Nucleus accumbens (tissue), 56 donors: ENCODE measurements at places on chromosomes 7 and 10.

DNA sequence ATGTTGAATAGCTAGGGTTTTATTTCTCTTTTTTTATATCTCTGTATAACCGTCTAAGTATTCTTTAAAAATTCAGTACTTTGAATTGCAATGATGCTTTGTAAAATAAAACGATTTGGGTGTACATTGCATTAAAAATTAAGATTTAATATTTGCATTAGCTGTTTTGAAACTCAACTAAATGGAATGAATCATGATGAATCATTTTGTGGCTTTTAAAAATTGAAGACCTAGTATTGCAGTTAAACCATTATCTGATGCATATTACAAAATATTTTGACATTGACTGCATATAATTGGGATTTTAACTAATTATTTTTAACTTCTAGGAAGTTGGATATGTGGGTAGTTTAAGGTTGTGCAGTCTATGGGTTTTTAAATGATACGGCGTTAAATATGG, 314.0 kb downstream of the CDK14 start:
- DNase-seq: no peak

GRCh38 chr10:114319406-114320248, 80.6 kb downstream of the VWA2 start:
- DNase-seq: no peak

DNA sequence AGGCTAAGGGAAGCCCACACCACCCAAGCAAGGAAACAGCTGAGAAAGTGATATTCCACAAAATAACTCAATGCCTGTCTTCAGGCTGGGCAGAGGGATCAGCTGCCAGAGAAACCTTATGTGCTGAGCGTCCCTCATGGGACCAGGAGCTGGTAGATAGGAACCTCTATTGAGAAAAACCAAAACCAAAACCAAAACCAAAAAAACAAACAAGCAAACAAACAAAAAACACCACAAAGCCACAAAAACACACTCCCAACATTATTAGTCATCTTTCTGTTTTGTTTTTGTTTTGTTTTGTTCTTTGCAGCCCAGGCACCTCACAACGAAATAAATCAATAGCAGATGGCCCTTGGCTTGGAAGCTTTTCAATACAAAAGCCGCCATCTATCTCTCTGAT, 760.8 kb upstream of the CELF2 start:
- DNase-seq: no peak

DNA sequence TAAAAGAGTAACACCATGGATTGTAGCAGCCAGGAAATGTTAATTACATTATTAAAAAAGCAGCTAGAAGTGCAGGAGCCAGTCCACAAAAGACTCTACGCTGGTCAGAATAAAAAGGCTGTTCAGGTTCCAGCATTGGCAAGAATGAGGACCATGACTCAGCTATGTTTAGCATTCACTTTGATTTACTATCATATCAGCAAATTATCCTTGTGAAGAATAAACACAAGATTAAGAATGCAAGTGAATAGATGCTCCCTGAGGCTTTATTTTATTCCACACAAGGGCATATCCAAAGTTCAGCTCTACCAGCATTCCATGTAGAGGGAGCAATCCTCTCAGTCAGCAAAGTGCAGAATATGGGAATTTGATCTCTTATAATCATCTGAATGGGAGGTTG, 13.6 kb downstream of the DGKB start:
- DNase-seq: no peak

- DNase-seq: no peak
Observed at GRCh38 chr10:77220150-77220549, 417.5 kb downstream of the KCNMA1 start.

- DNase-seq: no peak
Observed at GRCh38 chr7:102000123-102000522, 182.7 kb downstream of the CUX1 start.

GRCh38 chr10:88095223-88095721, 231.8 kb downstream of the PTEN start:
- no peak for DNase-seq

GRCh38 chr7:147607157-147607800, 983.3 kb upstream of the C7orf33 start:
- no peak for DNase-seq

GRCh38 chr7:333393-333764, 43.4 kb downstream of the FOXL3 start:
- DNase-seq: no peak

GRCh38 chr10:49288341-49289065, 10.5 kb upstream of the C10orf71 start:
- no peak for DNase-seq

- no peak for DNase-seq
Observed at GRCh38 chr7:39621261-39621660, 2.1 kb upstream of the RALA start.

DNA sequence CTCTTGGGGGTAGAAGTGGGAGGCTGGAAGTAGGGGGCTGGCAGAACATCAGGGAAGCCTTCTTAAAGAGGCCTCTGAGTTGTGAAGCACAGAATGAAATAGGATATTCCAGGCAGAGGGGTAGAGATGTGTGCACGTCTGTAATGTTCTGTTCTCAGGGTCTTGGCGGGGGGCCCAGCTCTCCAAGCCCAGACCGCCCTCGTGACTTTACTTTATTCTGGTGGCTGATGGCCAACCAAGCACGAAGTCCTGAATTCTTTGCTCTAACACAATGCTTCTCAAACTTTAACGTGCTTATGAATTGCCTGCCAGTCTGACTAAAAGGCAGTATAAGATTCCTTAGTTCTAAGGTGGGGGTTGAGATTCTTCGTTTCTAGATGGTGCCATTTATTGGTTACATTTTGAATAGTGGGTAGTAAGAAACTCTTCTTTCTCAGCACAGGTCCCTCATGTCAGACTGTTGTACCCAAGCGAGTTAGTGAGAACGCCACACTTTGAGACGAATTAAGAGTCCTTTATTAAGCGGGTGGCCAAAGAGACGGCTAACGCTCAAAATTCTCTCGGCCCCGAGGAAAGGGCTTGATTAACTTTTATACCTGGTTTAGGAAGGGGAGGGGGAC, 8.2 kb downstream of the PRXL2A start:
- DNase-seq: no peak

GRCh38 chr7:7103343-7104313, 78.7 kb upstream of the C1GALT1 start:
- no peak for DNase-seq

DNA sequence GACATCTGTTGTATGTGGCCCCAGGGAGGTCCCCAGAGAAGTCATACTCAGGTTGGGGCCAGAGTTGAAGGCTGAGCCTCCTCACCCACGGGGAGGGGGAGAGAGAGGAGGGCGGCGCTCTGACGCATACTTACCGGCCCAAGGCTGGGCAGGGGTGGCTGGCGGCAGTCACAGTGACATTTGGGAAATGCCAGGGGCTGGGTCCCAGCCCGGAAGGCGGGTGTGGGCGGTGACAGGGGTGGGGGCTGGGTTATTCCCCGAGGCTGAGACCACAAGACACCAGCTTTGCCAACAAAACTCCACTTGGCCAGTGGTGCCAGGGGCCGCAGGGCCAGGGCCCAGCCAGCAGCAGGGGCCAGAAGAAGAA, 41.1 kb downstream of the RASGEF1A start:
- no peak for DNase-seq

DNA sequence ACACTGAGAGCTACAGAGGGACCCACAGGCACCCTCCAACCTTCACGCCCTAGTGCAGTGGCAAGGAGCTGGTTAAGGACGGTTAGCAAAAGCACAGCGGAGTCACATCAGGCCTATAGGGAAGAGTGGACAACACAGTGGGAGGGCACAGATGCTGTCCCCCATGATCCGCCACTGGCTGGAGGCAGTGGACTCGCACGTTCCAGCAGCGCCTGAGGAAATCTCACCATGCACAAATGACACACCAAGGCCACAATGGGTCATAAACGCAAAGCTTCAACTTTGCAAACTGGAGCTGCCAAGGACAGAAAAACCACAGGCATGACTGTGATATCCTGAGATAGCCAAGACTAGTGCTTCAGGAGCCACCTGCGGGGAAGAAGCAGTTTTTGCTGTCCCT, 58.8 kb downstream of the GRB10 start:
- DNase-seq: no peak

DNA sequence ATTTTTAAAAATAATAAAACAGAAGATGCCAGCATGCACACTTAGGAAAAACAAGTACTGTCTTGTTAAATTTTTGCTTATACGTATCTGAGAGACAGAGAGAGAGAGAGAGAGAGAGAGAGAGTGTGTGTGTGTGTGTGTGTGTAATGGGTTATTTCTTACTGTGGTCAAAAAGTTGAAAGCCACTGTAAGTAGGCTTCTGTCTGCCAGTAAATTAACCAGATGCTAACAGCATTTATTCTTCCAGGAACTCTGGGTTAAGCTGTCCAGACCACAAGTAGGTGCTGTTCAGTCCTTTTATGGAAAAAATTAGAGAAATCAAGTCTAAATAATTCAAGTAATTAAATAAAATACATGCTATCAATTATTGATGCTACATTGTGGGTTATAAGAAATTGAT, 39.7 kb downstream of the RNF32 start:
- no peak for DNase-seq

DNA sequence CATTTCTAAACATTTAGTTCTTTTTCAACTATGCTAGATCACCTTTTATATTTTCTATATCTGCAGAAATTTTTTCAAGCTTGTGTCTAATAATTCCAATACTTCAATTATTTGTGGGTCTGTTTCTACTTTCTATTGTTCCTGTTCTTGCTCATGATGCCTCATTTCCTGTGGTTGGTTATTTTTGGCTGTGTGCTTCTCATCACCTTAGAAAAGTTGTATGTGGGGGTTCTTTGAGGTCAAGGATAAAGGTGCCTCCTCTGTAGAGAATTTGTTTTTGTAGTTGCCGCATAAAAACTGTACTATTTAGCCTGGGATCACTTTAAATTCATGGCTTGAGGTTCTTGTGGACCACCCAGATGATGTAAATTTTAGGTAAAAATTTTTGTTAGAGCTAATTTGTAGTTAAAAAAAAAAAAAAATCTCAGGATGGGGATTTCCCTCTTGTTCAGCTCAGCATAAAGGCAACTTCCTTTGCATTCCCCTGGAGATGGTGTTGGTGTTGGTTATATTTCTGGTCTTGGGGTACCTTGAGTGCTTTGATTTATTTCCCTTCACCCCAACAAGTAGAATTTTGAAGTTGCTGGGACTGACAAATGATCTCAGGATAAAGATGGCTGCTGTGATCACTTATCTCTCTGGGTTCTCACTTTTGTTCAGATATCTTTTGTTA, 27.0 kb upstream of the JAZF1 start:
- DNase-seq: no peak

- no peak for DNase-seq
Observed at GRCh38 chr10:112456533-112456932, 9.5 kb downstream of the VTI1A start.

- DNase-seq: no peak
Observed at GRCh38 chr7:41809940-41810576, 107.2 kb upstream of the INHBA start.

DNA sequence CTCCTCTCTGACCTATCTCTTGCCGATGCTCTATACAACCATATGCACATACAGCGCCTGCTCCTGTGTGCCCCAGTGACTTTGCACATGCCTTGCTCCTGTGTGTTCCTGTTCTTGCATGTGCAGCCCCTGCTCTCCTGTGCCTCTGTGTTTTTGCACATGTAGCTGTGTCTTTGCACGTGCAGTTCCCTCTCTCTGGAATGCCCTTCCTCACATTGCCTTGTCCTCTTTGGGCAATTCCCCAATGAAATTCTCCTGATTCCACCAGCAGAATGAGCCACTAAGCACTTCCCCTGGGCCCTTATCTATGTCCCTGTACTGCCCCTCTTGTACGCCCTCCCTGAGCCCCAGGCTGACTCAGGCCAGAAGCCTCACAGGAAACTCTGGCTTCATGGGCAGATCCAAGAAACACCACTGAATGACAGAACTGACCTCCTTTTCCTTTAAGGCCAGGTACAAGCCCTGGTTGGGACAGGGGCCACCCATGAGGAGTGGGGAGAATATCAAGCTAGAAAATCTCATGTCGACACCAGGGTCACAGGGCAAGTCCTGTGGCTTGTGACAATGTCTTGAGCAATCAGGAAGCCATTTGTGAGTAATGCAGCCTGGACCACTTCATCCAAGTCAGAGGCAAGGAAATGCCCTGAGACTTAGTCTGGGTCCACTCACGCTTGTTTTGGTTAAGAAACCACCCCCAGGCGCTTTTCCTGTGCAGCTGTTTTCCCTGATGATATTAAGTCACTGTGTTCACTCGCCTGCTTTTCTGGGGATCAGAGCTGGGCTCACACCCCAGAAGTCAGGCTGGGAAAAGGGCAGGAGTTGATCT, 1.9 kb upstream of the ARHGAP22 start:
- no peak for DNase-seq

- no peak for DNase-seq
Observed at GRCh38 chr10:118960157-118961090, 69.1 kb upstream of the NANOS1 start.

DNA sequence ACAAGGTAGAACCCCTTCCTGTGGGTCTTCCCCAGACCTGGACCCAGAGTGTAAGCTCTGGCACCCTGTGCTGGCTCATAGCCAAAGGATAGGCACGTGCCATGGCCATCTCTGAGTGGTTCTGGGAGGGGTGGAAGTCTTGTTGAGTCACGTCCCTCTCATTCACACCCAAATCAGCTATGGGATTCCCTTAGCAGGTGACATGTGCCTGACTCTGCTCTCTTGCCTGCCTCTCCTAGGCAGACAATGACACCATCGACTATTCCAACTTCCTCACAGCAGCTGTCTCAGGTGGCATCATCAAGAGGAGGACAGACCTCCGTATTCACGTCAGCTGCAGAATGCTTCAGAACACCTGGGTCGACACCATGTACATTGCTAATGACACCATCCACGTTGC, 59.8 kb downstream of the C10orf120 start:
- no peak for DNase-seq

DNA sequence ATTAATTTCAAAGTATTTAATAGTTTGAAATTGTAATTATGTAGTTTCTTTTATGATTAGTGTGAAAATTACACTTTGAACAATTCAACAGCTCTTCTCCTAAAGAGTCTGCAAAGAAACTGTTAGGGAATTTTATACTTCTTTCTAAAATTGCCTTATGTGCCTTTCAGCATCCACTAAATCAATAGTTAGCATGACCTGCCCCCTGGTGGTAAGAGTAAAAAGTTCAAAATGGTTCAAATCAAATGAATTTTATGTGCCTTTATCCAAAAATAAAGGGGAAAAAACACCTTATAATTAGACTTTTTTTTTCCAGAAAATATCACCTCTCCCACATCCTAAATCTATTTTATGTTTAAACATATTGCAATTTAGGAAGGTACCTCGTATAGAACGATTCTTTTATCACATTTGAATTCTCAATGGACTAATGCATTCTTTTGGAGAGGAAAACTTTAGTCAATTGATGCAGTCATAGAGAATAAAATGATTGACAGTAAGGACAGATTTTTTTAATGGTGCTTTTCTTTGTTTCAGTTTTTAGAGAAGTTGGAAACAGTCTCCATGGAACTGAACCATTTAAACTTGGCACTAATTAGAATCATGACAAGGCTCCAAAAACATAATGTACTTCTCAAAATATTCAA, 163.7 kb downstream of the SEMA3D start:
- no peak for DNase-seq

DNA sequence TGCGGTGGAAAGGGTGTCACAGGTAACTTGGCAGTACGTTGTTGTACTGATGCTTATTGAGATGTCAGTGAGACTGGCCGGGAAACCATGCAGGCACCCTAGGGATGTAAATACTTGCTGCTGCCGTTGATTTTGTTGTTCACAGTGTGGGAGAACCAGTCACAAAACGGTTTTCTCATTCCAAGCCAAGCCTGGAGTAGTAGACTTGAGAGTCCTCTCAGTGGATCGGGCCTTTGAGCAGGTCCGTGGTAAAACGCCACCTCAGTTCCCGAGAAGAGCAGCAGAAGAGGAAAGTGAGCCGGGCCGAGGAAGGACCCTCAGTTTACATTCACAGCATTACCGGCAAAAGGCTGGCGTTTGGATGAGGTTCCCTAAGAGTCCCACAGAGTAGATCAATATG, 1.1 kb downstream of the JAKMIP3 start:
- no peak for DNase-seq

- DNase-seq: no peak
Observed at GRCh38 chr10:119754936-119755335, 29.1 kb downstream of the INPP5F start.
